ENCODE measurements at places on chromosomes 6 and 20. TPM values are rescaled to one million over a fixed set of nuclear protein-coding genes. Genes with fewer than 3 reads are reported as not detected.

TLDC2 gene
- 2.9 TPM for polyA plus RNA-seq

OLIG3 gene
- polyA plus RNA-seq, result not detected

VSX1 gene
- not detected for polyA plus RNA-seq

- DNase-seq, result no peak
Observed at GRCh38 chr6:126540161-126540560, 200.2 kb downstream of the CENPW start.

DNA sequence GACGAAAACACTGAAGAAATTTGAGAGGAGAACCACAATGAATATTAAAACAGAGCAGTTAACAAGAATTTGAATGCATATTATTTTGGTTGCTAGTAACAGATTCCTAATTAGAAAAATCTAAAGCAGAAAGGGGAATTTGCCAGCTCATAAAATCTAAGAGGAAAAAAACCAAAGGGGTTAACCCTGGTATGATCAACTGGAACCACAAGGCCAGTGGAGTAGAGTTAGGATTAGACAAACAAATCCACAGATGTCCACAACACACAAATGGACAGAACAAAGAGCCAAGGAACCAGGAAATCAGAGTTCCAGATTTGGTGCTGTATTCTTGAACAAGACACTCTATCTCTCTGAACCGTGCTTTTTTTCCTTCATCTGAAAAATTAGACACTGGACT lies 195.0 kb downstream of the TASP1 start:
- no peak for DNase-seq

GRCh38 chr6:1709234-1709641 lies 99.5 kb downstream of the FOXC1 start:
- DNase-seq, result no peak

- no peak for DNase-seq
Observed at GRCh38 chr6:41352907-41353306, 17.5 kb downstream of the NCR2 start.

GRCh38 chr6:33250731-33251130 lies 20.9 kb downstream of the VPS52 start:
- DNase-seq, result no peak

- DNase-seq, result no peak
Observed at GRCh38 chr6:15474196-15474595, 188.6 kb downstream of the DTNBP1 start.

DNA sequence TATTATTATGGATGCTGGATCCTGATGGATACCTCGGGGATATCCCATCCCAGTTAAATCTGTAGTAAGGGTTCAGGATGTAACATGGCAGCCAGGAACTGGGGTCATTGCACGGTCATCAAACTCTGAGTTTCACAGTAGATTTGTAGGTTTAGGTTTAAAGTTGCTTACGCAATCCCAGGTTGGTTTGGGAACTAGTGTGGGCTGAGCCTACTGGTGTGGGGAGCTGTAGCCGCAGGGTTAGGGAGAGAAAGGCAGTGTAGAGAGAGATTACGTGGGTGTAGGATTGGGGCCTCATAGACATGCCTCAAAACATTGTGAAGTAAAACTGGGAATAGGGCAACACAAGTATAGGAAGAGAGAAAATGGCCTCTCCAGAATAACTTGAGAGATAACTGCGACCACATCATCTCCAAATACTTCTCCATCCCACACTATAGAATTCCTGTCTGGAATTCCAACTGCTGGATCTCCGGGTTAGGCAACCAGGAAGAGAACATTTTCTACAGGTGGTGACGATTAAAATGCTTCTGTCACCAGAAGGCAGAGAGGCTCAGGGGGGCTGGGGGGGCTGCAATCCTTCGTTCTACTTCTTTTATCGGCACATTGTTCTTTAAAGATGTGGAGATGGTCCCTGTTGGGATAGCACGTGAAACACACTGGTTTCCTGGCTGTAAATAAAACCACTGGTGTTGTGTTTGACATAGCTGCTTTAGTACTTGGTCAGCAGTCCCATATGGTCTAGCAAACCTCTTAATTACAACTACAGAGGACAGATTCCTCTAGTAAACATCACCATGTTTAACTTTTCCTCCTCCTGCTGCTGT lies 44.9 kb upstream of the TMEM170B start:
- no peak for DNase-seq

- peak; percentile 27 for DNase-seq
Observed at GRCh38 chr20:571754-572441, 28.3 kb upstream of the CSNK2A1 start.
